Immature natural killer cell (primary cell): ENCODE measurements at places on chromosomes 7 and 10. TPM values are rescaled to one million over a fixed set of nuclear protein-coding genes. Genes with fewer than 3 reads are reported as not detected.

Gene TRDMT1
- polyA plus RNA-seq = 7.8 TPM

Gene A1CF
- polyA plus RNA-seq = not detected

- H3K36me3 ChIP-seq = no peaks in the 10 kb centered on the region
- H3K27ac ChIP-seq = no peak overlapping the region
- no peak overlapping the region for H3K4me3 ChIP-seq
- H3K27me3 ChIP-seq = peaks cover 2% of the 10 kb centered on the region
Observed at GRCh38 chr10:28355376-28355775, 52.5 kb upstream of the MPP7 start.

GRCh38 chr10:22670788-22671187, 43.6 kb downstream of the PIP4K2A start:
- peaks cover 2% of the 10 kb centered on the region for H3K27me3 ChIP-seq
- no peak for DNase-seq
- H3K4me3 ChIP-seq = no peak overlapping the region
- no peaks in the 10 kb centered on the region for H3K36me3 ChIP-seq
- peak overlapping the region; percentile 46 for H3K27ac ChIP-seq

- peak overlapping the region; percentile 81 for H3K4me3 ChIP-seq
- H3K4me1 ChIP-seq = peaks cover 100% of the 10 kb centered on the region
- DNase-seq = no peak
- peaks cover 18% of the 10 kb centered on the region for H3K36me3 ChIP-seq
- peak overlapping the region; percentile 86 for H3K27ac ChIP-seq
Observed at GRCh38 chr10:80486785-80487420, 32.8 kb downstream of the TSPAN14 start.

DNA sequence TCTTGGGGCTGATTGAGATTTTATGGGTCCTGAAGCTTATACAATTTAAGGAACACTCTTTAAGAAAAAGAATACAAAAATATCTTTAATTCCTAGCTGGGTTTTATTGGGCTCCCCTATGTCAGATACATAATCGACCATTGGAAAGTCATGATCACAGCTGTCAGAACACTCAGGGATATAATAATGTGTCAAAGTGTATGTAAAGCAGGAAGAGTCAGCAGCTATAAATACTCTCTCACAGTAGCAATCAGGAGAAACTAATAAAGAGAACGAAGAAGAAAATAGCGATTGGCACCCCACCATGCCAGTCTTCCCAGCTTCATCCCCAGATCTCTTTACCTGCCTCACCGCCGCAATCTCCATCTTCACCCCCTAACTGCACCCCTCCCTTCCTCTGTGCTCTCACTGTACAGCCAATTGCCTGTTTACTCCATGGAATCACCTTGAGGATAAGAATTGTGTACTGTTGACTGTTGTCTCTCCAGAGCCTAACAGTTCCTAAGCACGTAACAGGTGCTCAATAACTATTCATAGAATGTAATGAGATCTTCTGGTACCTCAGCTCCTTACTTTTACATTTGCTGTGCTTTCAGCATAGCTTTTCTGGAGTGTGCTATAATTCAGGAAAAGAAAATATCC, 24.0 kb upstream of the WNT8B start:
- H3K4me3 ChIP-seq = no peak overlapping the region
- no peaks in the 10 kb centered on the region for H3K36me3 ChIP-seq
- H3K27ac ChIP-seq = no peak overlapping the region
- no peak for DNase-seq

- DNase-seq = no peak
- no peak overlapping the region for H3K27ac ChIP-seq
- H3K4me3 ChIP-seq = no peak overlapping the region
- H3K36me3 ChIP-seq = no peaks in the 10 kb centered on the region
- peaks cover 3% of the 10 kb centered on the region for H3K27me3 ChIP-seq
Observed at GRCh38 chr10:133040198-133040597, 47.5 kb upstream of the ADGRA1 start.
